ENCODE measurements at places on chromosomes 3 and 15.

- no peak for DNase-seq
Measured at GRCh38 chr3:57335283-57335938, 42.9 kb upstream of the ASB14 start.

- no peak for DNase-seq
Measured at GRCh38 chr3:9676785-9677184, 26.8 kb upstream of the CPNE9 start.

DNA sequence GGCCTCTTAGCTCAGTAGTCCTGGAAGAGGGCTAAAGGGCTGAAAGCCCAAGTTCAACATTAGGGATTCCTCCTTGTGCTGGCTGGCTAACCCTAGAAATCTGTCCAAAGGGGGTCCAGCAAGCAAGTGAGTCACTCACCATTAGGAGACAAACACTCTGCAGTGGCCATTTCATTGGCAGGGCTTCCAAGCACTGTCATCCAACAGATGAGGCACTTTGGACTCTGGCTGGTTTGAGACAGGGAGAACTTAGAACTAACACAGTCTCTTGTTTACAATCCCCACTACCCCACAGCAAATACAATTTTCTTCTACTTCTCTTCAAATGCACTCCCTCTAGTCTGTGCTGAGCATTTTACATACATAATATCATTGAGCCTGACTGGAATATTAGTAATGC, 10.1 kb upstream of the WNT5A start:
- no peak for DNase-seq

- no peak for DNase-seq
Measured at GRCh38 chr3:50651920-50652529, 22.7 kb upstream of the DOCK3 start.

DNA sequence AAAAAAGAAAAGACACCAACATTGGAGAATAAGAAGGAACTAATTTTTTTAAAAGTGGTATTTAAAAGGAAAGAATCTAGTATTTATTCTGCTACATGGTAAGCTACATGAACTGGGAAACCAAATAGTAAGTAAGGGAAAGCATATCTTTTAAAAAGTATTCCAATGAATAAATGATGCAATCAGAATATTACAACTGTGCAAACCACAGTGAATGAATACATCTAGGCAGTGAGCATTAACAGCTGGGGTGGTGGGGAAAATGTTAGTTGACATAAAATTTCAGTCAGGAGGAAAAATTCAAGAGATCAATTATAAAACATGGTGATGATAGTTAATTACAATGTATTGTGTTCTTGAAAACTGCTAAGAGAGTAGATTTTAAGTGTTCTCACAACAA, 16.9 kb downstream of the ICE2 start:
- DNase-seq, result no peak

- no peak for DNase-seq
Measured at GRCh38 chr15:85702321-85703101, 92.2 kb downstream of the KLHL25 start.

- DNase-seq, result no peak
Measured at GRCh38 chr15:96360581-96361308, 30.2 kb downstream of the NR2F2 start.

DNA sequence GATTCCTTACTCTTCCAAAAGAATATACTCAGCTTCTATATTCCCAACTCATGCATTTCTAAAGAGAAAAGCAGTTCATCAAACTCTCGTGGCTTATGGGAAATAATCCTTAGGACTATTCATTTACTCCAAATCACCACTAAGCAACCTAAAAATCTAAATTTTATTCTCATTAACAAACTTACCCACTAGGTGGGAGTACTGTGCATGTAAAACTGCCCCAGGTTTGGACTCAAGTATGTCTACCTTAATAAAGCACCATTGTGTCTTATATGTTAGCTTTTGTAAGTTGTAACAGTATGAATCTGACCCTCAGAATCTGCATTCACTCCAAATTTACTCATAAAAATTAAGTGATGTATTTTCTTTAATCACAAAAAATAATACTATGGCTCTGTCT, 25.3 kb downstream of the RAD18 start:
- no peak for DNase-seq

DNA sequence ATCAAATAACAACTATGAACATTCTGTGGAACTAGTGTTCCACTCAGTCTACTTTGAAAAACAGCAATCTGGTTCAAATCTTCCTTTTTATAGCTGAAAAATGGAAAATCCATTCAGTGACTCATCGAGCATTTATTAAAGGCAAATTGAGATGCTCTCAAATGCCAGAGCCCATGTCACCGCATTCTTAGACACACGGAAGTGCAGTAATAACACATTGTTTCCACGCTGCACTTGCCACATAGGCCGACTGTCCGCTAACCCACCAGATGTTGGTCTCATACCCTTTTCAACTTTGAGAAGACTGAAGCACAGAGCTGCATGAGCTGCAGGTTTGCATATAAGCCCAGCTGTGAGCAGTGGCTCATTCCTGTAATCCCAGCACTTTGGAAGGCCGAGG, 95.9 kb downstream of the TMEM266 start:
- no peak for DNase-seq

- DNase-seq, result no peak
Measured at GRCh38 chr3:103388214-103388613, 953.4 kb downstream of the ZPLD1 start.

GRCh38 chr3:186298876-186299275, 63.2 kb downstream of the DGKG start:
- DNase-seq, result no peak

DNA sequence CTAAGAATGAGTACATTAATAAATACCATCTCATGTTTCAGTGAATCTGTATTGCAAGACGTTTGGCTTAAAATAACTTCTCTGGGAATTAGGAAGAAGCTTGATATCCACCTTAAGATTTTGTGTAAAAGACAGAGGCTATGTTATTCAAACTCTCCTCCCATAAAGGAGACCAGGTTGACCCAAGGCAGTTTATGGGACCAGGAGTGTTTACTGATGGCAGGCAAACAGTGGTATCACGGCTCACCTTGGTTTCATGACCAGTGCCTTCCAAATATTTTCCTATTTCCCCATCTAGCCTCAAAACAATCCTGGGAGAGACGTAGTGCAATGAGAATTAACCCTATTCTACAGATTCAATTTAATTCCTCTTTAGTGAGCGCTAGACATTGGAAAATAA, 90.2 kb upstream of the SNTN start:
- DNase-seq, result no peak

DNA sequence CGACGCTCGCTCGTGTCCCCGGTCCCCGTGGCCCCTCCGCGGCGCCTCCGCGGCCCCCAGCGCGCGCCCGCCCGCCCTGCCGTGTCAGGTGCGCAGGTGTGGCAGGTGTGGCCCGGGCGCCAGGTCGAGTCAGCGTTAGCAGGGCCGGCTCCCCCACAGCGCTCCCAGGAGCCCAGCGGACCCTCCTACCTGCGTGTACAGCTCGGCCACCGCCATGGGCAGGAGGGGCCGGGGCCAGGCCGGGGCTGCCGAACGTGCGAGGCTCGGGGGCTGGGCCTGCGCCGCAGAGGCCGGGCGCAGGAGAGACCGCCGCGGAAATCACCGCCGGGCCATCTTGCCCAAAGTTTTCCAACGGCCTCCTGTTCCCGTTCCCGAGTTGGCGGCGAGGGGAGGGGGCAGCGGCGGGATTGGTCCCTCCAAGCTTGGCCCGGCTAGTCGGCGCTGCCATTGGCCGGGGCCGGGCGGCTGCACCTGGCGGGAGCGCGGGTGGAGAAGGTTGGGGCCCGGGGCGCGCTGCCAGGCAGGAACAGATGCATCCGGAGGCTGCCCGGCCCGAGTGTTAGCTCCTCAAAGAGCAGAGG, at the start of gene MYO5C:
MYO5C (minus strand) TSS at position 384 of the 581 bp plus-strand sequence; CDS start at position 216, 168 bp downstream.
- DNase-seq, result no peak

DNA sequence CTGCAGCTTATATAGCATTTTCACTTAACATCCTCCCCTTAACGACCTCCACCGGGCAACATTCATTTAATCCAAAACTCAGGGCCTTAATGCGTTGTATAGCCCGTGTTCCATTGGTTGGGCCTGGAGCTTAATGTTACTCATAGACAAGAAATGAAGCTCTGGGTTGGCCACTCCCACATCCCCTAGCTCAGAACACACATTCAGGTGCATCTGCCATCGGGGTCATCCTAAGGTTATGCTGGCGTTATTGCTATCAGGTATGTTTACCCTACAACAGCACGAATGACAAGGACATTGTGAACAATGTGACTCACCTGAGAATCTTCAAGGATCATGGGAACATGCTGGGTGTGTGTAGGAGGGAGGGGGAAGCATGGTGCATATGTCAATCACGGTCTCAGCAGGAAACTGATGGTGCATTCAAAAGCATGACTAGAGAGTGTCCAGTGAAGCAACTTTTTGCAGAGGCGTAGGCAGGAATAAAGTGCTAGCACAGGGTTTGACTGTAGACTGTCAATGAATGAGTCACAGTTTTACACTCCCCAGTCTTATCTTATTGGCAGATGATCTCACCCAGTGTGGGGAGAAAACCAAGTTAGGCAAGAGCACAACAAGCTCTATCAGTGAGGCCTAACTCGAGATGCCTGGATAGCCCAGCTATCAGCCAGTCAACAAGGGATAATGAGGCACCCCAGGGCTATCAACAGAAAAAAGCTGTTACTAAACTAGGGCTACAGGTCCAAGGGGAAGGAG, 402.1 kb upstream of the MCTP2 start:
- no peak for DNase-seq

- DNase-seq, result no peak
Measured at GRCh38 chr15:58495891-58496408, 64.2 kb downstream of the LIPC start.

GRCh38 chr3:127754411-127755304, 67.7 kb downstream of the MGLL start:
- DNase-seq, result no peak

DNA sequence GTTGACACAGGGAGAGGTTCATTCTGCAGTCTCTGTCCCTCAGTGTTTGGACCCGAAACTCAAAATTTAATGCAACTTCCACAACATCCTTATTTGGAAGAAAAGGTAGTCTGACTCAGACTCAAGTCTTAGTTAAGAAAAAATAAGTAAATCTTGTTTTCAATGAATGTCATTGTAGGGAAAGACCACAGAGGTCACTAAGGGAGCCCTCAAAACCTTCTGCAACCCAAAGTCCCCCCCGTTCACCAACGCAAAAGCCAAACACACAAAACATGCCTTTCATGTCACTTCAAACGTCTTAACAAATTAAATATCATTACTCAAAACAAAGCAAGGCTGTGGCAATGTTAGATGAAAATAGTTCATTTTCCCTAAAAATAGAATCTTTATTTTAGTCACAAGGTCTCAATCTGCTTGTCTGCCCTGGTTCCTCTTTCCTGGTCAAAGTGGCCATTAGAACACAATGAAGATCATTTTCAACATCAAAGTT, 20.9 kb upstream of the SSUH2 start:
- DNase-seq, result no peak

DNA sequence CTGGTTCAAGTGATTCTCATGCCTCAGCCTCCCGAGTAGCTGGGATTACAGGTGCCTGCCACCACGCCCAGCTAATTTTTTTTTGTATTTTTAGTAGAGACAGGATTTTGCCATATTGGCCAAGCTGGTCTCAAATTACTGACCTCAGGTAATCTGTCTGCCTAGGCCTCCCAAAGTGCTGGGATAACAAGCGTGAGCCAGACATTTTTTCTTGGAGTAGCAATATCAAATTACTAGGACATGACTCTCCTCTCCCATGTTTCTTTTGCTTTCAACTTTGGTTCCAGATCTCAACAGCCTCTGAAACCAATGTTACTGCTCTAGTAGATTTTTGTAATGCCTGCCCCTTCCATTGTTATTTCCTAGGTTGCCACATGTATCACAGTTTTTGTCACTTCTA, 462.0 kb downstream of the GBE1 start:
- DNase-seq, result no peak

GRCh38 chr15:70344666-70345065, 246.9 kb upstream of the TLE3 start:
- no peak for DNase-seq

GRCh38 chr15:58381697-58382096, 50.1 kb upstream of the LIPC start:
- DNase-seq, result no peak

GRCh38 chr3:31442755-31443154, 90.0 kb upstream of the STT3B start:
- DNase-seq, result no peak

- no peak for DNase-seq
Measured at GRCh38 chr3:159886050-159886449, 102.6 kb upstream of the IL12A start.

DNA sequence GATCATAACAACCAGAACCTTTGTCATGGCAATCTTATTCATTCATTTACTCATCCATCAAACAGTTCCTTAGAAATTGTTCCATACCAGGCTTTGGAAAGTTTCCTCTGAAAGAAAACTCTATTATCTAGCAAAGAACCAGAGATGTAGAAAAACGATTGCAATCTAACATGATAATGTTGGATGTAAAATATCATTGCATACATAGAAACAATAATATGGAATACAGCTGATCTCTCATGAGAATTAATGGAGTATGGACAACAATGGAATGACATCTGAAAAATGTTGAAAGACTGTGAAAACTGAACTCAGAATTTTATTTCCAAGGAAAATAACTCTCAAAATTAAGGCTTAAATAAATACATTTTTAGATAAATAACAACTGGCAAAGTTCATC, 665.4 kb downstream of the NLGN1 start:
- no peak for DNase-seq

DNA sequence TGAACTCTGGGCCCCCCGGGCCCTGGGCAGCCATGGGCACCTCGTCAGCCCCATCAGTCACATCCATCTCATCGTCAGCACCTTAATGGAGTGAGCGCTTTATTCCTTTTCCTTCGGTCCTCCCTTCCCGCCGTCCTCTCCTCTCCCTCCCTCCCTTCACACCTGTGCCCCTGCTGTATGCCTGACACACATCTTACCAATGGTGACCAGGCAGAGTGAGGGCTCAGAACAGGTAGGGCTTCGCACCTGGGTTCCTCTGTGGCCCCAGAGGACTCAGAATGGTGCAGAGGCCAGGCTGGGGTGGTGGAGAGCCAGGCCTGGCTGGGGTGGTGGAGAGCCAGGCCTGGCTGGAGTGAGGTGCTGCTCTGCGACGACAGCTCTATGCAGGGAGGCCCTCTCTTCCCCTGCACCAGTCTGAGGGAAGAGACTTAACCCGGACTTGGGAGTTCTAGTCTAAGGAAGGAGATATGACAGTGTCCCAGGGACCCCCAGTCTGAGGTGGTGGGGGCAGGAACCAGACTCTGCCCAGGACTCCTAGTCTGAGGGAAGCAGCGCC, 11.6 kb downstream of the C15orf39 start:
- no peak for DNase-seq

- peak; percentile 46 for DNase-seq
Measured at GRCh38 chr3:59444294-59444671, 394.5 kb upstream of the CFAP20DC start.

DNA sequence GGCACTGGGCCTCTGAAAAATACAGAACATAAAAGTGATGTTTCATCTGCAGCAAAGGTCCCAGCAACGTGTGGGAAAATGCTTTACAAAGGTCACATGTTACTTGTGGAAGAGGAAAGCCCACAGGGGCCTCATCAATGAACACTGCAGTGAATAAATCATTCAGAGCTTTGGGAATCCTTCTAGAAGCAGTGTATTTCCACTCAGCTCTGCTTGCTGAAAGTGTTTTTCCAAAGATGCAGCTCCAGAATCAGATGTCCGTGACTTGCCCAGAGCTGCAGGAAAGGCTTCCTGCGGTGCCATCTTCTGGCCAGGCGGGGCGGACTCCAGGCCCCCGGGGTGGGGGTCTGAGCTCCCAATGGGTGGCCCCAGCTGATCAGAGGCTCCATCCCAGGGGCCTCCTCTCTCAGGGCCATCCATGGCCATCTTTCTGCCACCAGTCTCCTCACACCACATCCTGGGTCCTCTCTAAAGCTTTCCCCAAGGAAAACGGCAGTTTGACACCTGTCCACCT, 81.5 kb downstream of the C3orf70 start:
- no peak for DNase-seq
